ENCODE measurements at places on chromosomes 4 and X. TPM values are rescaled to one million over a fixed set of nuclear protein-coding genes. Genes with fewer than 3 reads are reported as not detected.

Gene KCTD8
- not detected for total RNA-seq

Gene RIPPLY1
- not detected for total RNA-seq

Gene RNF212
- 3.8 TPM for total RNA-seq

Gene NAT8L
- total RNA-seq, result 0.34 TPM

Gene XAGE1A
- total RNA-seq, result not detected

Gene C4orf36
- not detected for total RNA-seq

Gene EDNRA
- not detected for total RNA-seq

Gene DCX
- not detected for total RNA-seq

Gene TEX13B
- not detected for total RNA-seq

Measured in B cell (primary cell).